T-cell (primary cell): ENCODE measurements at places on chromosomes 6 and 20.

GRCh38 chr6:86848986-86849385 lies 88.3 kb upstream of the HTR1E start:
- no peak for DNase-seq

DNA sequence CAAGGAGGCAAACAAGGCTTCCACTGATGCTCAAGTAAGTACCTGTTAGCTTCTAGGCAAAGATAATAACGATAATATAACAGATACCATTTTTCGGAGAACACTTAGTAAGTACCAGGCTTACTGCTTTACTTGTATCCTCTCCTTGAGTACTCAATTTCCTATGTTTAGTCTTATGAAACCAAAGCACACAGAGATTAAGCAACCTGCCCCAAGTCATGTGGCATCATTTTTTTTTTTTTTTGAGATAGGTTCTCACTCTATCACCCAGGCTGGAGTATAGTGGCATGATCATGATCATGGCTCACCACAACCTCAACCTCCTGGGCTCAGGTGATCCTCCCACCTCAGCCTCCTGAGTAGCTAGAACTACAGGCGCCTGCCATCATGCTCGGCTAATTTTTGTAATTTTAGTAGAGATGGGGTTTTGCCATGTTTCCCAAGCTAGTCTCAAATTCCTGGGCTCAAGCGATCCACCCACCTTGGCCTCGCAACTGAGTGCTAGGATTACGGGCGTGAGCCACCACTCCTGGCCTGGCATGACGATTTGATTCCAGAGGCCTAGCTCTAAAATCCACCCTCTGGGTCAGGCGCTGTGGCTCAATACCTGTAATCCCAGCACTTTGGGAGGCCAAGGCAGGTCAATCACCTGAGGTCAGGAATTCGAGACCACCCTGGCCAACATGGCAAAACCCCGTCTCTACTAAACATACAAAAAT lies 14.0 kb downstream of the SPAG4 start:
- no peak for DNase-seq

DNA sequence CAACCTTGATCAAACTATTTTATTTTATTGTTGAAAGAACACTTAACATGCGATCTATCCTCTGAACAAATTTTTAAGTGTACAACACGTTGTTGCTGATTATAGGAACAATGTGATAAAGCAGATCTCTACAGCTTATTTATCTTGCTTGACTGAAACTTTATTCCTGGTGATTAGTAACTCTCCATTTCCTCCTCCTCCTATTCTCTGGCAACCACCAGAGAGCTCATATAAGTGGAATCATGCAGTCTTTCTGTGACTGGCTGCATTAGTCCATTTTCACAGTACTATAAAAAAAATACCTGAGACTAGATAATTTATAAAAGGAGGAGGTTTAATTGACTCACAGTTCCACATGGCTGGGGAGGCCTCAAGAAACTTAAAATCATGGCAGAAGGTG lies 218.1 kb downstream of the LRFN2 start:
- no peak for DNase-seq

DNA sequence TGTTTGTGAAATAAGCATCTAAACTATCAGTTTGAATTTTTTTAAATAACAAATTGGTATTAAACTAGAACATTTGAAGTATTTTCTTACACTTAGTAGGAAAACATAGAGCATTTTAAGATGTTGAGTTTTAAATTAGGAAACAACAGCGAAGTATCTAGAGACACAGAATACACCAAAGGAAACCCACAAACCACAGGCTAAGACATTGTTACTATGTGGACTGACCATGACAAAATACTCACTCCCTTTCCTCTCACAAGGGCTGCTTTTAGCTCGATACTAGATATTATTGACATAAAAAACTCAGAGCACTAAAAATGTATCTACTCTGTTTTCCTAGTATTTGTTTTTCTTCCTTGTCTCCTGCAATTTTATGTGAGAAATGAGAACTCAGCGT lies 266.0 kb upstream of the CITED2 start:
- no peak for DNase-seq

- no peak for DNase-seq
Observed at GRCh38 chr6:53236241-53236640, 87.6 kb upstream of the GCM1 start.

DNA sequence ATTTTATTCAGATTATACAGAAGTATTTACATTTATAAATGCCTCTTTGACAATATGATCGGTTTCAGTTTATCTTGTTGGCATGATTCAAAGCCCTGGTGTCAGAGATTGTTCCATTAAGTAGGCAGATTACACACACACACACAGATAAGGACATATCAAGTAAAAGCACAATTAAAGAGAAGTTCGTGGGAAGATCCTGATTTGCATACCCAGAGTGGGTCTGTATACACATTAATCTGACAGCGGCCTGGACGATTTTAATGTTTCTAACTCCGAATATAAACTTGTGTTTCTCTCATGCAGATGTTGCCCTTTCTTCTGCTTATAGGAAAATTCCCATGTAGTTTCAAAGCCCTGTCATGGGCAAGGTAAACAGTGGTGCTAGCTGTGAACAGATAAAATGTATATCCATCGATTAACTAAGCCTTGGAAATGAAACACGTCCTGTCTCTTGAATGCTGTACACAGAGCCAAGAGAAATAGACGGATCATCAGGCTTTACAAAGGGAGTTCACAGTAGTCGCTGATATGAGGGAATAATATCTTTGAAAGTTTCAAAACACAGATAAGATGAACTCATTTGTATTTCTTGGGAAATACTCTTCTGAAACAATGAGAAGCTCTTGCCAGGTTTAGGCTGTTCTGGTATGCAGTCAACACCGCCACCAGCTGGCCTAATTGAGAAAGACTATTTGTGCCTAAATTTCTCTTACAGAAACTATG lies 108.2 kb upstream of the GMDS start:
- DNase-seq: peak; percentile 24
